Activated CD4-positive, alpha-beta T cell treated with anti-CD3 and anti-CD28 coated beads, Interleukin-2, amount 10 ng/mL, durations not matched to agents 7 days and 5 days (primary cell): ENCODE measurements at places on chromosomes 12 and 14.
A peak's percentile ranks its signal among the peaks of the same experiment; 100 is the strongest.

GRCh38 chr12:85807730-85808129 lies 28.5 kb downstream of the RASSF9 start:
- DNase-seq: no peak

- DNase-seq: no peak
These were observed 903.6 kb upstream of the TMEM132C start for GRCh38 chr12:127363392-127363791.

DNA sequence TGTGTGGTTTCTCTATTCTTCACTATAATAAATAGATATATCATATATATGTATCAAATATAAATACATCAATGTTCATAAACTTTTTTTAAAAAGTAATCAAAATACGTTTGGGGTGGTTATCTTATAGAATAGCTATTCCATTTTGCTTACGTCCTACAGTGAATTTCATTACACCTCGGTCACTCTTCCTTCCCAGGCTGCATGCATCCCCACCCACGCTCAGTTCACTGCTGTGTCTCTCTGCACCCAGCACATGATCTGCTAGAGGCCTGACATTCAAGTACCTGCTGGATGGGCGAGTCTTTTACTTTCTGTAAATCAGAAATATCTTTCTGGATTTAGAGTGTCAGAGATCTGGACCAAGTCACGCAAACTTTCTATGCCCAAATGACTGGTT lies 3.6 kb downstream of the STX2 start:
- DNase-seq: no peak

- DNase-seq: no peak
These were observed 96.9 kb downstream of the GTF2A1 start for GRCh38 chr14:81123811-81124210.

DNA sequence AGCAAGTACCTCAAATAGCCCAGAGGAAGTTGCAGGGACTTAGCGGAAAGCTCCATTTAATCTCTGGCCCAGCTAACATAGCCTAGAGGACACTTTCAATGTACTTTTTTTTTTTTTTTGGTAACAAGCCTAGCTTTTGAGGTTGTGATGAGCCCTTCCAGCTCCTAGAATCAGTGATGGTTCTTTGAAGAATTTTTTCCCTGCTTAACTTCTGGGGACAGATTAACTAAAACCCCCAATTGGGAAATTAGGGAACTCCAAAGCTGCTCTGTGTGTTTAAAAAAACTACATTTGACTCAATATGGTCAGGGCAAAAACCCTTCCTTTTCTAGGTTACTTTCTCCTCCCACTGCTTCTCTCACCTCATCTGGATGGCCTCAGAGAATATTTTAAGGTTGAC lies 23.9 kb upstream of the ITGA5 start:
- no peak for DNase-seq

DNA sequence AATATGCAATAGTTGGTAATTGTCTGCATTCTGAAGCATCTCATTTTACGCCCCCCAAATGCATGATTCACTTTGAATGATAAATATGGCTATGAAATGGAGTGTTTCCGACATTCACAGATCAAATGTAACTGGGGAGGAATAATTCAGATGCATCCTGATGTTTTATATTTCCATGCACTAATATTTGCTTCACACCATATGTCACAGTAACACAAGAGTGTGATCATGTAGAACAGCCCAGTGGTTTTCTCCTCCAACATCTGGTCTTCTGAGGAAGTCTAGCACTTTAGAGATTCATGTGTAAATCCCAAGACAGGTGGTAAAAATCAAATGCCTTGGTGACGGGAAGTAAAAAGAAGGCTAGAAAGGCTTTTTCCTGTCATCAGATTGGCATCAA lies 273.1 kb downstream of the DIO2 start:
- DNase-seq: no peak

DNA sequence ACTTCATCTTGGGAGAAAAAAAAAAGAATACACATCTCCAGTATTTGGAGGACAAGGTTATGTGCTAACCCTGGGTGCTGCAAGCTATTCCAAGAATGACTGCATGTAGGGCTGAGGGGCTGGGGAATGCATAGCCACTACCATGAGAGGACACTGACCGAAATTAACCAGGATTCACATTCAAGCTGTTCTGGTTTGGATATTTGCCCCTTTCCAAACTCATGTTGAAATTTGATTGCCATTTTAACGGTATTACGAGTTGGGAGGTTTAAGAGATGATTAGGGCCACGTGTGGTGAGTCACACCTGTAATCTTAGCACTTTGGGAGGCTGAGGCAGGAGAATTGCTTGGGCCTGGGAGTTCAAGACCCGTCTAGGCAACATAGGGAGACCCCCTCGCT lies 18.5 kb upstream of the MARK3 start:
- no peak for DNase-seq

- DNase-seq: peak; percentile 43
These were observed at the start of gene MTA1 for GRCh38 chr14:105419195-105420091. TSS of gene MTA1 (plus strand) at chr14:105419827. CDS start at chr14:105420036, 209 bp downstream.

DNA sequence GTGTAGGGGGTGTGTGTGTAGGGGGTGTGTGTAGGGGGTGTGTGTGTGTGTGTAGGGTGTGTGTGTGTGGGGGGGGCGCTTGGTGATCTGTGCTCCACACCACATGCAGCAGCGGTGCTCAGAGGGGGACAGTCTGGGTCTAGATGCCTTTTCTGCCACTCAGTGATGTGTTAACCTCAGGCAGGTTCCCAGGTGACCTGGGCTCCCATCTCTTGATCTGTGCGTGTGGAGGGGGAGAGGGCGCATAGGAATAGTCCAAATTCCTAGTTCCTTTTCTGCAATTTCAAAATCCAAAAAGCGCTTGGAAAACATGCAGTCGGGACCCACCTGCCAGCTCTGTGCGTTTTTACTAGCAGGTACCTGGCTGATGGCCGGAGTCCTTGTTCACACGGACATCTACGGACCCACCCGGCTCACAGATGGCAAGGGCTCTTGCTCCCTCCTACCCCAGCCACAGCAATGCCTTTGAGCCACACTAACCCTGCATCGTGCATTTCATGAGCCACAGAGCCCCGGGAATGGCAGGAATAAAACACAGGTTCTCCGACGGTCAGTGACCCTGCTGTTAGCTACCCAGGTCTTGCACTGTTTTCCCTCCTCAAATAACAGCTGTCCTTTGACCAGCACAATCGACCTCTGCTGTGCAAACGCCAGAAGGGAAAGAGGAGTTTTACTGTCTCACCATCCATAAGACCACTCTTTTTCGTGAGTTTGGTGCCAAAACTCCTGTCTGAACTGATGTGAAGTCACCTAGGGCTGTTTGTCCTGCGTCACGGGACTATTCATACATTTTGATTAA lies 120.8 kb downstream of the GLT1D1 start:
- no peak for DNase-seq

GRCh38 chr12:10235761-10236631 lies 23.3 kb downstream of the GABARAPL1 start:
- peak; percentile 29 for DNase-seq
